T47D (cell line): ENCODE measurements at places on chromosomes 3 and 15.

DNA sequence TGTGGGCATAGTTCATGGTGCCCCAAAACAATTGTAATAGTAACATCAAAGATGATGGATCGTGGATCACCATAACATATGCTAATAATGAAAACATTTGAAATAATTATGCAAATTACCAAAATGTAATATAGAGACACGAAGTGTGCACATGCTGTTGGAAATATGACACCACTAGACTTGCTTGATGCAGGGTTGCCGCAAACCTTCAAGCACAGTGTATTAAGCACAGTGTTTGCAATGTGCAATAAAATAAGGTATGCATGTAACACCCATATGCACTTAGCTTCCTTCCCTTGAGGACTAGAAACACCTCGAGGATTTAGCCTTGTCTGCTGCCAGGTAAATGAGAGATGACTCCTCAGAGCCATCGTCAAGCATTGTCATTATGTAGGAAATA lies 10.9 kb upstream of the GJD2 start:
- no peak for DNase-seq

DNA sequence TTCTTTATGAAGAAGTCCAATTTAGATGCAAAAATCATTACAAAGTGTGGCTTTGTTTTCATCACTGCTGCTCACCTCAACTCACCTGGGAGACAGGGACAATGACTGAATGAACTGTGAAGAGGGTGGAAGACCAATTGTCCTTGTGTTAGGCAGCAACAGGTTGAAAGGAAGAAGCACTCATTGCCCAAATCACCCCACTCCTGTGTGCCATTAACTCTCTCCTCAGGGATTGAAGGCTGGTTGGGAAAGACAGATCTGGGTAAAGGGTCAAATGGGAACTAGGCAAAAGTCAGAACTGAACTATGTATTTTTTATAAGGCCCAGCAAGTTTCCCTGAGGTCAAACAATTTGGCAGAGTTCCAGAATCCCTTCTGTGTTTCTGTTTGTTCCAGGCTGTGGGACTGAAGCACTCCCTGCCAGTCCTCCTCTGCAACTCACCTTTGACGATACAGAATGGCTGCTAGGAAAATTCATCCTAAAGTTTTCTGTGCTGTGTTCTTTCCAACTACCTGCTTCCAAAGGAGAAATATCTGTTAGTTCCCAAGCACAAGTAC lies 68.6 kb upstream of the CCDC39 start:
- no peak for DNase-seq

DNA sequence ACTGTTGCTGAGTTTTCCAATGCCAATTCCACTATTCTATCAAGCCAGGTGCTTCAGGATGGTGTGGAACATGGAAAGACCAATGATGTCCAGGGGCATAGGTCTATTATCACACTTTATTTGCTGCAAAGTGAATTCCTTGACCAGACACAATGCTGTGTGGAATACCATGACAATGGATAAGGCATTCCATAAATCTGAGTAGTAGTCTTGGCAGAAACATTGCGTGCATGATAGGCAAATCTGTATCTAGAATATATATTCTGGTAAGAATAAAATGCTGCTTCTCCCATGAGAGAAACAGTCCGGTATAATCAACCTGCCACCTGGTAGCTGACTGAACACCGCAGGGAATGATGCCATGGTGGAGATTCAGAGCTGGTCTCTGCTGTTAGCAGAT lies 70.0 kb upstream of the ALDH1A3 start:
- DNase-seq = no peak

GRCh38 chr3:55402886-55403609 lies 84.1 kb downstream of the WNT5A start:
- DNase-seq = no peak

DNA sequence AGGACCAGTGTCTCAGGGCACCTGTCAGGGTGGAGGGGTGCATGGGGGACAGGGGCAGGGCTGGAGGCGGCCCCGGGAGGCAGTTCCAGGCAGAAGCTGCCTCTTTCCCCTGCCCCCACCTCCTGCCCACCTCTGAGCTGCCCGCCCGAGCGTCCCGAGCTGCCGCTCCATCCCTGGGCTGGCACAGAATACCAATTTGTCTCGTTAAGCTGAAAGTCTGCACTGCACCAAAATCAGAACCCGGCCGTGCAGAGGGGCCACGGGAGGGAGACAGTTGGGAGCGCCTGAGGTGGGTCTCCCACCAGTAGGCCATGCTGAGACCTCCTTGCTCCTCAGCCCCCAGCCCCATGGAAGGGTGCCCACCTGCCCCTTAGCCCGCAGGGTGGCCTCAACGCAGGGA lies 1.3 kb upstream of the ATP2B2 start:
- no peak for DNase-seq

GRCh38 chr3:54986294-54986693 lies 58.4 kb upstream of the LRTM1 start:
- DNase-seq = no peak

- peak; percentile 34 for DNase-seq
These were observed 632.7 kb downstream of the NTRK3 start for GRCh38 chr15:87623832-87624231.

GRCh38 chr15:72086010-72086697 lies 31.8 kb downstream of the MYO9A start:
- no peak for DNase-seq

DNA sequence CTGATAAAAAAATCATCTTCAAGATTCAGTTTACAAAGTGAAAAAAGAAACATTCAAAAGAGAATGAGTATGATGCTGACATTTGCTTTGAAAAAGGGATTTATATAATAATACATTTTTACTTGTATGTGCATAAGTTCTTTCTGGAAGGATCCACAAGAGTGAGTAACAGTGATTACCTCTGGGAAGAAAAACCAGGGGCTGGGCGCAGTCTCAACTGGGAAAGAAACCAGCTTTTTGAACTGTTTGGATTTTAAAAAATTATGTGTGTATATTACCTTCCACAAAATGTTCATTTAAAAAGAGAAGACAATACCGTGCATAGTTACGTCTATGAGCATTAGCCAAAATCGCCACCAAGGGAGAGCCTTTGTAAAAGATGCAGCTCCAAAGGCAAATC lies 1.3 kb downstream of the CLEC3B start:
- no peak for DNase-seq

DNA sequence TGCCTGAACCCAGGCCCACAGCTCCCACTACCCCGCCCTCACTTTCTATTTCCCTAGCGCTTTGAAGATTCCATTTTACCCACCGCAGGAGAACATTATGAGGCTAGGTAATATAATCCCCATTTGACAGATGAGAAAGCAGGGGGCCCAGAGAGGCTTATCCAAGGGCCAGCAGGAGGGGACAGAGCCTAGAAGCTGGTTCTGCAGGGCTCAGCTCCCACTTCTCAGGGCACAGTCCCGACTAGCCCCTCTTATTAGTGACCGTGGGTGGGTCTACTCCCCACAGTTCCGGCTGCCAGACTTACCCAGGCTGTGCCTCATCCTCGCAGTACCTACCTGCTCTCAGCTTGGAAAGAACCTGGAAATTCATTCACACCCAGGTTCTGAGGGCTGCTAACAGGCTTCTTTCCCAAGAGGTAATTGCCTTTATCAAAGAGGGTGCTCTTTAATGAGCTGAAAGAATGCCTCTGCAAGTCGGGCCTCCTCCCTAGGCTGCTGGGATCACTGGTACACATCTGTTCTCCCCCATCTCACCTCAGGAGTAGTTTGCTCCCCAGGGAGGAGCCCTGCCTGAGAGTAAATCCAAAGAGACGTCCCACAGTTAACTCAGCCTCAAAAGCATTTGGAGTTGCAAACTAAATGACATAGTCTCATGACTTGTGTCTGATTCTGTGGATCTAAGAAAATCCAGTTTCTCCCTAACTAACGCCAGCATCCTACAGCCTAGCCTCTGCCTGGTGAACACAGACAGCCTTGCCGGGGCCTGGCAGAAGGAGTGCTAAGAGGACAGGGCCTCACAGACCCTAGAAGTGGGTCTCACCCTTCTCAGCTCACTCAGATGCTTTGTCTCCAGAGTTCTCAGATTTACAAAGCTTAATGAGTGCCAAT lies 125.0 kb downstream of the CHSY1 start:
- no peak for DNase-seq

GRCh38 chr3:42547401-42547945 lies 34.3 kb downstream of the SEC22C start:
- peak; percentile 84 for DNase-seq

GRCh38 chr3:16770021-16770420 lies 114.7 kb upstream of the PLCL2 start:
- DNase-seq = no peak

DNA sequence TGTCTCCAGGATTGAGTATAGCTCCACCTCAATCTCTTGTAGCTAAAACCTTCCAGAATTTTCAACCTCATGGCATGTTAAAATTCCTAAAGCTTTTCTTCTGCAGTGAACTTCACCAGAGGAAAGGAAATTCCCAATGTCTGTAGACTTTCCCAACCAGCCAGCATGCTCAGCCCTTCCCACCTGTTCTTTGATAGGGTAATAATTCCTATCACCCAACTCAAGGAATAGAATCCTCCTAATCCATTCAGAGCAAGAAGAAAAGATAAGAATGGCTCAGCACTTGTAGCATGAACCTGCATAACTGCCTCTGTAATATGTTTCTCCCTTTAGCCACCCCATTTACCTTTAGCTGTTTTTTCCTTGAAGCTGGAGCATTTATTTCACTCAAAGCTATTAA lies 301.8 kb upstream of the GADL1 start:
- DNase-seq = no peak

DNA sequence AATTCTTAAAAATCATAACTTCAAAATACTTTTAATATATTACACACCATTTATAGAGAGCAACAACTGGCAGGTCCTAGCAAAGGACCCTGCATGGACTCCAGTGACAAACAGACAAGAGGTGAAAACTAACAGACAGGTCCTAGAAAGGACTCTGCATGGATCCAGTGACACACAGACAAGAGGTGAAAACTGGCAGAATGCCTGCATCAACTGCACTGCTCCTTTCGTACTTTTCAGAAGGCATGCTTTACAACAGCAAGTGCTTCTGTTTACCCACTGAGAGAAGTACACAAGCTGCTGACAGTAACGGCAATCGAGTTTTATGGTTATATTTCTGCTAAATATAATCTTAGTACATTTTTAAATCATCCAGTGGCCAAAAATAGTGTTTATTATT lies 24.3 kb upstream of the GP5 start:
- no peak for DNase-seq

DNA sequence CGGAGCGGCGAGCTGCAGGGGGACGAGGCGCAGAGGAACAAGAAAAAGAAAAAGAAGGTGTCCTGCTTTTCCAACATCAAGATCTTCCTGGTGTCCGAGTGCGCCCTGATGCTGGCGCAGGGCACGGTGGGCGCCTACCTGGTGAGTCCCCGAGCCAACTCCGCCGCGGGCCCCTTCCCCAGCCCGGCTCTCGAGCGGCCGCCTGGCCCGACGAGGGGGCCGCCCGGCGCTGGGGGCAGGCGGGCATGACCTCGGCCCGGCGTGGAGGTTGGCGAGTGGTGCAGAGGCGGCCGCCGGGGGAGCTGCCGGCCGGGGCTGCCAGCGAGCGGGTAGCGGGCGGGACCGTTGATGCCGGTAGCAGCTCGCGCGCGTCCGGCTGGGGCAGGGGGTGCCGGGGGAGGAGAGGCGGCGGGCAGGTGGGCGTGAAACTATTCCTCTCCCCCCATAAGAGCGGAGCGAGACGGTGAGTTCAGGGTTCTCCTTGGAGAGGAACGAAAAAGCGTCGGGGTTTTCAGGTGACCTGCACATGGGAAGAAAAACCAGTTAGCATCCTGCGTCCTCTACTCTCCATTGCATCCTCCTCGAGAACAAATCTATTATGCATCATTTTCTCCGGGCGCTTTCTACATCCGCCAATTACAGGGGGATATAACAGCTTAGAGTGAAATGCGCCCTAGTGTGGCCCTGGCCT lies 585 bp downstream of the SLCO3A1 start:
- DNase-seq = no peak

GRCh38 chr3:42735019-42735418 lies 32.4 kb upstream of the HHATL start:
- DNase-seq = no peak

GRCh38 chr3:124407260-124407659 lies 323.0 kb upstream of the UMPS start:
- DNase-seq = no peak

DNA sequence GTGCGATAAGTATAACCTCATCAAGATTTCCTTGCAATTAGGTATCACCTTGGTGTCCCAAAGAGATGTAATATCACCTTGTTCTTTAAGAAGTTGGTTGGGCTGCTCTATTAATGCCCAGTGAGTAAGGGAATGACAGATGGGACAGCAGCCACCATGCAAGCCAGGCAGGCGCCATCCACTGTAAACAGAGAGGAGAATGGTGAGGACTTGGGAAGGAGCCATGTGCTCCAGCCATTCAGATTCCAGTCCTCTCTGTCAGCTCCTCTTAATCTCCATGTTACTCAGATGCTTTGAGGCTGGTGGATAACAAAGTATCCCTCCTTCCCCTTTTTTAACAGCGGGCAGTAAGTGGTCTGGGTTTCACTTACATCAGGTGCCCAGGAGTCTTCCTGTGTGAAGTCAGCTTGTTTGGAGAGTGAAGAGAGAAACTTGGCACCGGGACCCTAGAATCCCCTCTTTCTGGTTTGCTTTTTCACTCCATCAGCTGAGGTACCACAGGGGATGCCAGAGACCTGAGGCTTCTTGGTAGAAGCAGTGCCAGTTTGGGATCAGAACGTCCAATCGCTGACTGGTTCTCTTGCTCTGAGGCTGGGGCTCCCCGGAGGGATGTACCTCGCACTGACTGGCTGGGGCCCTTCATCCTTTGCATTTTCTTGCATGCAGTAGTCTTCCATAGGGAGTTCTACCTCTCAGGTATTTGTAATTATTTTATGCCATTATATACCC lies 29.5 kb downstream of the SLCO3A1 start:
- no peak for DNase-seq

DNA sequence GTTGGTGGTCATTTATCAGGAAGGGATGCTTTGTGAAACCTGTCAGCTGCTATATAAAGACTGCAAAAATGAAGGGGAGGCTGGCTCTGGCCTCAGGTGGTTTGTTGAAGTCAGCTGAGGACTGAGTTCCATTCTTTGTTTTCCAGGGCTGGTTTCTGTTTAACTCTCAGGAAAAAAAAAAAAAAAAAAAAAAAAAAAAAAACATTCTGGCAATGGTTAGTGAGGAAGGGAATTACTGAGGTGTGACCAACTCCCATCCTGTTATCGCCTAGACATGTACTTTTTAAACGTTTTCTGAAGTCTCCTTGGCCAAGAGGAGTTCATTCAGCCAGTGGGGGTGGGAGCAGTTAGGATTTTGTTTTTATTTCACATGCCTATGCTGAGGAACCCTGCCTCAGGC lies 316.3 kb downstream of the OXSM start:
- DNase-seq = no peak

DNA sequence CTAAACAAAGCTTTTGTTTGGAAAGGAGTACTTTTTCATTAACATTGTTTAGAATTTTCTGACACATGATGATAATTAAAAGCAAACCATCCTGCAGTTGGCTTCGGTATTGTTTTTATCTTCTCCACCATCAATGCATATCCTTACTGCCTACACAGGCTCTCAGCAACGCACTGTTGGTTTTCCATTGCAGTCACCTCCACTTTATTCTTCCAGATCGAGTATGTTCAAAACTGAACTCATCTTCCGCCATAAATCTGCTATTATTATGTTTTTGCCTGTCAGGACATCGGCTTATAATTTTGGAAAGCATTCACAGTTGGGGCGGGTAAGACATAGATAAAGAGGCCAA lies 589 bp upstream of the SENP5 start:
- no peak for DNase-seq
